ENCODE measurements at places on chromosomes 6 and 20.

DNA sequence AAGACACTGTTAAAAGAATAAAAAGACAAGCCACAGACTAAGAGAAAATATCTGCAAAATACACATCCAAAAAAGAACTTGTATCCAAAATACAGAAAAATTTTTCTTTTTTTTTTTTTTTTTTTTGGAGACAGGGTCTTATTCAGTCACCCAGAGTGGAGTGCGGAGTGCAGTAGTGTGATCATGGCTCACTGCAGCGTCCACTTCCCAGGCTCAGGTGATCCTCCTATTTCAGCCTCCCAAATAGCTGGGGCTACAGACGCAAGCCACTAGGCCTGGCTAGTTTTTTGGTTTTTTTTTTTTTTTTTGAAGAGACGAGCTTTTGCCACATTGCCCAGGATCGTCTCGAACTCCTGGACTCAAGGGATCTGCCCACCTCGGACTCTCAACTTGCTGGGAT lies 3.1 kb downstream of the ZUP1 start:
- no peak for DNase-seq

DNA sequence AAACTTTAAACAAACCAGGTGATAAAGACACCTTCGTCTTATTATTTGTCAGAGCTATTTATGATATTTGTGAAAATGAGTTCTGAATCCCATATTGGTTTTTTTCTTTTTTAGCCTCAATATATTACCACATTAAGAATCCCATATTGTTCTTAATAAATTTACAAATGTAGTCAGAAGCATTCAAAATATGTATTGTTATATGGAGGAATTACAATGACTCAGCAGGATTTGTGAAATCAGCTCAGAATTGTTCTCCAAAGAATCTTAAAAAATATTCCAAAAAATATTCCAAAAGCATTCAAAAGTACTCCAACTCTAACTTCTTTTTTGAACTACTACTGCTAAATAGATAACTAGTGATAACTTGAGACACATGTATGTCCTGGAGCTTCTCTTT lies 6.5 kb upstream of the ZNF343 start:
- no peak for DNase-seq

GRCh38 chr6:46323312-46323965 lies 152.7 kb upstream of the ENPP5 start:
- DNase-seq = no peak

GRCh38 chr20:23907579-23907978 lies 28.0 kb upstream of the CST5 start:
- DNase-seq = no peak

- DNase-seq = no peak
These were observed 46.8 kb upstream of the FAM83C start for GRCh38 chr20:35339007-35339406.

- DNase-seq = no peak
These were observed 224.8 kb upstream of the JARID2 start for GRCh38 chr6:15021074-15021473.

DNA sequence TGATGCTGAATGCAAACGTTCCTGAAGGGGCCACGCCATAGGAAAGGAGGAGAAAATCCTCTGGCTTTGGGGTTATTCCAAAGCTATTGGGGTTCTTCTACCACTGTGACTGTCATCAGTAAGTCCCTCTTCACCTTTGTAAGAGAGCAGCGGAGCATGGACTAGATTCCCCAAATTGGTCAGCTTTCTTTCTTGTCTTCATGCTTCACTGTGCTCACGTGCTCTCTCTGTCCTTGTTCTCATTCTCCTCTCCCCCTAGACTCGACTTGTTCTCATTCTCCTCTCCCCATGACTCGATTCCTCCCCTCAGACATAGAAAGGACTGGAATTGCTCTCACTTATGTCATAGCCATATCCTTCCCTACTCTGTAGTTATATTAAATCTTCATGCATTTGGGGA lies 54.8 kb upstream of the ADGRG6 start:
- no peak for DNase-seq

DNA sequence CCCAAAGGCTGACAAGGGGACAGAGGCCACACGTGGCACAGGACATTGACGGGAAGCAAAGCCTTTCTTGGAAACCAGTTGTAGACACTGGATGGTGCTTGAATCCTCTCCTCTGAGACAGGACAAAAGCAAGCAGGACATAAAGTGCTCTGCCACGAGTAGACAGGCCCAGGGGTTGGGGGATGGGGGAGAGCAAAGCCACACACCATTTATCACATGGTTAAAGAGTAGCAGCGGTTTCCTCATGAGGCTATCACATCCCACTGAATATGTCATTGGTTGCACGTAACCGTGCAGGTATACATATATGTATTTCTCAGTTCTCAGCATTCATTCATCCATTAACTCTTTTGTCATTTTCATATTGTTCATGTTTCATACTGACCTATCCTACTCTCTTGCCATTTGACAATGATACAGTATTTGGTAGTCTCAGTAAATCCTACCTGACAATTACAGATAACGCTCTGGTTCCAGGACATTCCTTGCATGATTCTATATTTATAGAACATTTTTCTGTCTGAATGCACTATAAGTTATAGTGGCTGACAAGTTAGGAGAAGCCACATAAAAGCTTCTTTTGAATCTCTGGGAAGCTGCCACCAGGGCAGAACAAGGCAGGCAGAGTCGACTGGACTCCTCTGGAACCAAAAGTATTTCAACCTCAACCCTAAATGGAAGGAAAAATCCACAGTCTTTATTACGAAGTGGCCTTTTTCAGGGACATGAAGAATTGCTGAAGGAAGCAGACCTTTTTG lies 23.5 kb downstream of the METTL24 start:
- no peak for DNase-seq

DNA sequence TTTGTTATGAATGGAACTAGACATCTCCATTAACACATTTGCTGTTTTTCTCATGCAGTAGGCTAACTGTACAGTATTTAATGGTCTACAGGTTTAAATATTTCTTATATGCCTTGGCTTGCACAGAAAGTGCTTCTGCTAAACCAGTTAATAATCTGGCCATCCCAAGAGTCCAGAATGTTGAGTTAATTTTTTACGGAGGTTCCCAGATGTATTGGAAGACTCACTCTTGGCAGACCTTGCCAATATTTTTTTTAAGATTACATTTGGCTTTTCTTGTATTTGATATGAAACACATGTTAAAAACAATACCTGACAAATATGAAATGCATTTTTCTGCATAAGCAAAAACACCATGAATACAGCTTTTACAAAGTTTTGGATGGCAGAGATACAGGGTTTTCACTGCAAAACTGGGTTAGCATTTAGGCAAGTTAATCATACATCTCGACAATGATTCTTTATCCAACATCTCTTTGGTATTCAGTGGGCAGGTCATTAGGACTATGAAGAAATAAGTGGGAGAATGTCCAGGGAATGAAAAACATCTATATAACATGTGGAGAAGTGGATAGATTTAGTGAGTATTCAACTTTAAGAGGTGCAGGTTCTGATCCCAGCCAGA lies 94.0 kb downstream of the SGK1 start:
- no peak for DNase-seq

GRCh38 chr20:58712151-58712791 lies 19.7 kb downstream of the NPEPL1 start:
- DNase-seq = no peak

DNA sequence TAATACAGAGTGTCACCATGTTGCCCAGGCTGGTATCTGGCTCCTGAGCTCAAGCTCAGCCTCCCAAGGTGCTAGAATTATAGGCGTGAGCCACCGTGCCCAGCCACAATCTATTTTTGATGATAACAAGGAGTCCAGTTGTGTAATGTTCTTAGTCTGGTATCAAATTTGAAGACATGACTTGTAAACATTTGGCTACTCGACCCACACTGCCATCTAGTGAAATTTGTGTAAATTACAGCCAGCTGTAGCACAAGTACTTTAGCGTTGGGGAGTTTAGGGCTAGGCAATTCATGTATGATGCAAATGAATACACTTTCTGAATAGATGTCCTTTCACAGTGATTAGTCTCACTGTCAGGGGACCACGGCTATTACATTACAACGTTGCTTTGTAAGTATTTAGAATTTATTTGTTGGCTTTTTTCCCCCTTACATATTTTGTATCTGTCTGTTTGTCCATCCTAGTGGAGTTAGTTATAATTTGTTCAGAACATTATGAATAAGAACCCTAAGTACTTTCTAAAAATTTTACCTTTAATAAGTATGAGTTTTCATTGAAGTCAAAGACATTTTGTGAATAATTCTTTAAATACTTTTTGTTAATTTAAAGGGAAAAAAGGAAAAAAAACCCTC lies 139.7 kb downstream of the PRDM13 start:
- peak; percentile 8 for DNase-seq

GRCh38 chr6:135372758-135373157 lies 124.8 kb downstream of the AHI1 start:
- DNase-seq = no peak

- DNase-seq = peak; percentile 62
These were observed 40.4 kb downstream of the TFEB start for GRCh38 chr6:41694815-41695526.

GRCh38 chr20:48933017-48933766 lies 11.7 kb downstream of the ARFGEF2 start:
- peak; percentile 74 for DNase-seq

GRCh38 chr20:15455279-15455678 lies 1117.9 kb upstream of the FLRT3 start:
- no peak for DNase-seq

- no peak for DNase-seq
These were observed 124.9 kb upstream of the TMEM170B start for GRCh38 chr6:11412616-11413015.

- no peak for DNase-seq
These were observed 43.1 kb upstream of the TNFAIP3 start for GRCh38 chr6:137823826-137824555.

- no peak for DNase-seq
These were observed at the start of gene CALHM6 for GRCh38 chr6:116461331-116461931. Gene CALHM6, plus strand, starts transcription at chr6:116461375. Its CDS starts 555 bp downstream, at chr6:116461930.

- DNase-seq = no peak
These were observed 6.4 kb downstream of the LZTS3 start for GRCh38 chr20:3166913-3167342.

All from NCI-H510A (cell line).